IMR-90 (cell line): ENCODE measurements at places on chromosomes 7 and 10.

DNA sequence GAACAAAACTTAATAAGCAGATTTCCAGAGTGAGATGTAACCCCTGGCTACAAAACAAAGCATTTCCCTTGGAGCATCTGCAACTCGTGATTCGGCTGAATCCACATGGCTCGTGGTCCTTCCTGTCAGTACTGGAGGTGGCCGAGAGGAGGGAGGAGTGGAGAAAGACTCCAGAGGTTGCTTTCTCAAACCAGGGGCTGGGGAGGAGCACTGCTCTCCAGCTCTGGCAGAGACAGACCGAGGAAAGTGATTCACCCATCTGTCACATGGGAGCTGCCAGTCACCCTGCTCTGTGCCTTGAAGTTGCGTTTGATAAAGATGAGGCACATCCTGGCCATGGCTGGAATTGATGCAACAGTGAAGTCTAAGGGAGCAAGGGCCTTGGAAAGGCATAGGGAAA lies 72.7 kb downstream of the COL13A1 start:
- DNase-seq = peak; percentile 82

DNA sequence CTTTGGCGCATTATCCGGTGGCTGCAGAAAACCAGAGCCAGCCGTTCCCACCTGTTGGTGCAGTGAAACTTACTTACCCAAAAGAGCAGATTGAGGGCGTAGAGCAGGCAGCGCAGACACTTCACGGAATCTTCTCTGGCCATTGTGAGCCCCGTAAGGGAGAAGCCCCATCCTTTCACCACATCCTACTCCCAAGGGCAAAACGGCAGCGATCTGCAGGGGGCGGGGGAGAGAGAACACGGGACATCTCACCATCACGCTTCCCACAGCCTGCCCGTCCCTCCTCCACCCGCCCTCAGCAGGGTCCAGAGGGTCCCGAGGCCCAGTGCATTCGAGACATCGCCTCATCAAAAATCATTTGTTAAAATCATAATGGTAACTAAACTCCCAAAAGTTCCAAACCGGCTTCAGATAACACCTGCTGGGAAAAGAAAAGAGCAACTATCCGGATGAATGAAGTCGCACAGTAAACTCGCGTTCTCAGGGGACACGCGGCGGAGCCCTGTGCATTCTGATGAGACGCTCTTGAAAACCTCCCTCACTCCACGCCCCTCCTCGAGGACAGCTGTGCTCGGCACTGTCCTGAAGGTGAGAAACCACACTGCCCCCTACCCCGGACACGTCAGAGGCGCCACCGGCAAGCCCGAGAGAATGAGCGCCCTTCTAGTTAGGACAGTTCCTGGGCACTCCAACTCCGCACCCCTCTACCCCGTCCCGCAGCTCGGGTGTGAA lies 1.2 kb downstream of the TSPAN12 start:
- DNase-seq = peak; percentile 8

DNA sequence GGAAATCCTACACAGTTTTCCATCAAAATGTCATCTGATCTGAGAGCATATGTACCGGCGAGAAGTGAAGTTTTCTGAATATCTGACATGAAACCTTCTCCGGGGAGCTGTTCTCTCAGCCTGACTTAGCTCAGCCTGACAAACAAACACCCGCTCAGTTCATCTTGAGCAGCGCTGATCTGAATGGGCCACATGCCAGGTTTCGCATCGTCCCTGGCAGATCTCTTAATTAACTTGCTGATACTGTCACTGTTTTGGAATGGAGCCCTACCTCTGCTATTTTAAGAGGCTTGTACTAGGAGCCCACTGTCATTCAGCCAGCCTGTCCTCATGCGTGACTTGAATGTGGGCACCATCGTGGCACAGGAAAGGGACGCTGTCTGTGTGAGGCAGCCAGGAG lies 109.2 kb downstream of the STRA8 start:
- peak; percentile 5 for DNase-seq

GRCh38 chr7:133693281-133693680 lies 433.9 kb upstream of the LRGUK start:
- no peak for DNase-seq

DNA sequence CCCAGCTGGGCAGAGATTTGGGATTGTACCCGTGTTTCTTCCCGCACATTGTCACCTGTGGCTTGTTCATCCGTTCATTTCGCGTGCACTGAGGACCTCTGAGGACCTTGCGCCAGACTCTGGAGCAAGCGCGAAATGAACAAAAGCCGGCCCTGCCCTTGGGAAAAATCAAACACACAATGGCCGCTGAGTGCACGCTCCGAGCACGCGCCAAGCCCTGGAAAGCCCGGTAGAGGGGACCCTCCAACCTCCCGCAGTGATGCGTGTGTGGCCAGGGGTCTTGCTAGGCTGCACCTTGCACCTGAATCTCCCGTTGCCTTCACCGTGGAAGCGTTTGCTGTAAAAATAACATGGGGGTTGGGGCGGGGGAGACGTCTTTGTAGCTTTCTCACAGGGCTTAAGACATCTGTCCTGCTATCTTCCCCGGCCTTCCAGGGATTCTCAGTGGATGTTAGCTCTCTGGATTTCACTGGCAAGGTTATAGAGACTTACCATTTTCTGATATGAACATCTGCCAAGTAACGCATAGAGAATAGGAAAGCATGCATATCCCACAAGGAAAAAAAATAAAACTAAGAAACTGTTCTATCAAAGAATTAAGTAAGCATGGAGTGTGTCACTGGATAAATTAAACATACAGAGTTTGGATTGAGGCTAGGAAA lies 37.3 kb downstream of the ZNF777 start:
- DNase-seq = no peak

DNA sequence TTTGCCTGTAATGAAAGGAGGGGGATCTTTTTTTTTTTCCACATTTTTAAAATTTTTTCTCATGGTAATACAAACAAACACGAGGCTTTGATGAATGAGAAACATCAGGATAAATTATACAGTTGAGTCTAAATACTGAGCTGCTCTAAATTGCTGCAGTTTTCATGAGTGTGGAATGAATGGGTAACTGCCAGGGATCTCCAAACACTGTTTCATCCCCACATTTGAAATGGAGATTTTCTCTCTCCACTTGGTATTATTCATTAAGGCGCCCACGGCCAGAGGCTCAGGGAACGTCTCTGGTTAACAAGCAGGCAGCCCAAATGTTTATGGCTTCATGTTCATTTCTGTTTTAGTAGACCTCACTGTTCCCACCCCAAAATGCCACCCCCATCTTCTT lies 717.1 kb downstream of the GRID1 start:
- DNase-seq = no peak
